ENCODE measurements at places on chromosomes 13 and 19.

- DNase-seq: no peak
These were observed 7.1 kb upstream of the EML2 start for GRCh38 chr19:45646345-45646698.

DNA sequence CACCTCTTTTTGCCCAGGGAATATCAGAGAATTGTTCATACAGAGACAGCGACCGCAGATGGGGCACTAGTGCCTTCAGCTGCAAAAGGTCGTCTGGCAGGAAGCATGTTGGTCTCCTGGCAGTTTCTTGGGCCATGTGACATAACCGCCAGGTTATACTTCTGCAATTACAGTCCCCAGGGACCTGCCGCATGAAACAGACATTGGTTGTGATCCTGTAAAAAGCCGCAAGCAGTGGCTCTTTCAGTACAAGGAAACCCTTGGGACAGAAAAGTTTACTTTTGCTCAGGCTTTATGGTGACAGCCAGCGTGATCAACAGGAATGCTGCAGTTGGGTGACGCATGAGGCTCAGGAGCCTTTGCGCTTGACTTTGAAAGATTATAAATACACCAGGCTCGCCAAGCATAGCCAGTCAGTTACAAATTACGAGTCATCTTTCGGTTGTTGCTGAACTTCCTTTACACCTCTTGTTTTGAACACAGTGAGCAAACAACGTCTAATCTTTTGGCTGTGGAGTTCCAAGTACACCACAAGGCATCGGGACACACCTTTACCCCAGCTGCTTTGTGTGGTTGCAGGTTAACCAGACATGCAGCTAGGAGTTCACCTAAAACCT lies 50.5 kb upstream of the UBE2L5 start:
- no peak for DNase-seq

DNA sequence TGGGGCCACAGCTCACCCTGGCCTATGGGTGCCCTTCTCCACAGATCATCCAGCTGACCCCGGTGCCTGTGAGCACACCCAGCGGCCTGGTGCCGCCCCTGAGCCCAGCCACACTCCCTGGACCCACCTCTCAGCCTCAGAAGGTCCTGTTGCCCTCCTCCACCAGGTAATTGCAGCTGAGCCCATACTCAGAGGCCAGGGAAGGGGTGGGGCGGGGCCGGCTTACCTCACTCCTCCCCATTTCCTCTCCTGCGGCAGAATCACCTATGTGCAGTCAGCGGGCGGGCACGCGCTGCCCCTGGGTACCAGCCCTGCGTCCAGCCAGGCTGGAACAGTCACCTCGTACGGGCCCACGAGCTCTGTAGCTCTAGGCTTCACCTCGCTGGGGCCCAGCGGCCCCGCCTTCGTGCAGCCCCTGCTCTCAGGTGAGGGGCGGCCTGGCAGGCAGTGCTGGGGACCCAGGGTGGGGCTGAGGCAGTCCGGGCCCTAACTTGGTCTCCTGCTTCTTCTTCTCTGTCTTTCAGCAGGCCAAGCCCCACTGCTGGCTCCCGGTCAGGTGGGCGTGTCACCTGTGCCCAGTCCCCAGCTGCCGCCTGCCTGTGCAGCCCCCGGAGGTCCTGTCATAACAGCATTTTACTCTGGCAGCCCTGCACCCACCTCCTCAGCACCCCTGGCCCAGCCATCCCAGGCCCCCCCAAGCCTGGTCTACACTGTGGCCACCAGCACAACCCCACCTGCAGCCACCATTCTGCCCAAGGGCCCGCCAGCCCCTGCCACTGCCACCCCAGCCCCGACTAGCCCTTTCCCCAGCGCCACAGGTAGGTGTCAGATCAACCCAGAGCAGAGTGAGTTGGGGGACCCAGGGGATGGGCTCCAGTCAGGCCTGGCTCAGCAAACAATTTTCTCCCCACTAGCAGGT lies 9.6 kb upstream of the PRR19 start:
- no peak for DNase-seq

DNA sequence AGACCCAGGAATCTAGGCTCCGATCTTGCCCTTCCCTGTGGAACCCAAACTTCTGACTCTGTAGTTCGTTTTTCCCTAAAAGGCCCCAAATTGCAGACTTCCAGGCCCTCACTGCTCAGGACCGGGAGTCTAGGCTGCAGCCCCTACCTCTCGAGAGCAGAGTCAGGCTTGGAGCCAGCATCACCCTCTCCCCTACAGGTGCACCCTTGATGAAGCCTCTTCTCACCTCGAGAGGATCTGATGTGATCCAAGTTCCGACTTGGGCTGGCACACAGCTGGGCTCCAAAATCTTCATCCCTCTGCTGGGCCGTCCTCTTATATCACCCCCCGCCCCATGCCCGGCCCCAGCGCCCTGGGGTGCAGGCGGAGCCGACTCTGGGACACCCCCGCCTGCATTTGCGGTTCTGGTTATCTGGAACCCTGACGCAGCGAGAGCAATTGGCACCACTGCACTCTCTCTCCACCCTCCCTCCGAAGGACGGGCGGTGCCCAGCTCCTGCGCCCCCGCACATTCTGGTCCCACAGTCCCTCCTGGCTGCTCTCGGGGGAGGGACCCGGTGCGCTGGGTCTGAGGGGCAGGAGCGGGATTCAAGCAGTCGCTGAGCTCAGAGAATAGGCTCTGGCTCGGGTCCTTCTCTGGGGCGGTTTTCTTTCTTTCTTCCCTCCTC lies at the start of gene KLK7:
Gene KLK7, minus strand, starts transcription at position 293 of the 668 bp plus-strand sequence. CDS start 1,518 bp downstream, outside the sequence.
- DNase-seq: no peak

DNA sequence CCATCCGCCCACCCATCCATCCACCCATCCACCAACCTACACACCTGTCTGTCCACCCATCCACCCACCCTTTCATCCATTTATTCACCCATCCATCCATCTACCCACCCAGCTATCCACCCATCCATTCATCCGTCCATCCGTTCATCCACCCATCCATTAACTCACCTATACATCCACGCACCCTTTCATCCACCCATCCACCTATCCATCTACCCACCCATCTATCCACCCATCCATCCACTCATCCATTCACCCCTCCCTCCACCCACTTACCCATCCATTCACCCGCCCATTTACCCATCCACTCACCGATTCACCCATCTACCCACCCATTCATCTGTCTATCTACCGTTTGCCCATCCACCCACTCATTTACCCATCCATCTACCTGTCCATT lies 17.6 kb downstream of the KLHL26 start:
- no peak for DNase-seq

GRCh38 chr13:67854990-67855389 lies 624.9 kb upstream of the PCDH9 start:
- no peak for DNase-seq

DNA sequence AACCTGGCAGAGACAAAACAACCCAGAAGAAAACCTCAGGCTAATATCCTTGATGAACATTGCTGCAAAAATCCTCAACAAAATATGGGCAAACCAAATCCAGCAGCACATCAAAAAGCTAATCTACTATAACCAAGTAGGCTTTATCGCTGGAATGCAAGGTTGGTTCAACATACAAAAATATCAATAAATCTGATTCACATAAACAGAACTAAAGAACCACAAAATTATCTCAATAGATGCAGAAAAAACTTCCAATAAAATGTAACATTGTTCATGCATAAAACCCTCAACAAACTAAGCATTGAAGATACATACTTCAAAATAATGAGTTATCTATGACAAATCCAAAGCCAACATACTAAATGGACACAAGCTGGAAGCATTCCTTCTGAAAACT lies 8.8 kb downstream of the ZNF724 start:
- DNase-seq: no peak
